ENCODE measurements at places on chromosomes 2 and 18.

GRCh38 chr2:145268931-145269330 is 749.0 kb upstream of the ZEB2 start:
- DNase-seq, result no peak

DNA sequence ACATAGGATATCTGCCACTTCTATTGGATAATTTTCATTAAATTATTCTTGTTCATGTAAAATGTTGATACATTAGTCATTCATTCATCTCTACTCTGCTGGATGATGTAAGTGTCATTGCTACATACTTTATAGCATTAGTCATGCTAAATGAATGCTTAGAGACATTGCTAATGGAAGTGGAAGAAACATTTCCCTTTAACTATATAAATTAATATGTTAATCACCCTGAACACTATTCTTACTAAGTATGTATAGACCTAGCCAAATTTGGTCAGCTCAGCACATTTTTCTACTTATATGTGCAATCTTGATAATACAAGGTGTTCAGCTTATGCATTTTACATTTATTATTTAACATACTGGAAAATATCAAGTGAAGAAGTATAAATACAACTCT is 160.2 kb downstream of the DPP4 start:
- DNase-seq, result no peak

- DNase-seq, result no peak
These were observed 524.6 kb upstream of the ZEB2 start for GRCh38 chr2:145044491-145044890.

- DNase-seq, result no peak
These were observed 53.8 kb downstream of the CTIF start for GRCh38 chr18:48592540-48593171.

DNA sequence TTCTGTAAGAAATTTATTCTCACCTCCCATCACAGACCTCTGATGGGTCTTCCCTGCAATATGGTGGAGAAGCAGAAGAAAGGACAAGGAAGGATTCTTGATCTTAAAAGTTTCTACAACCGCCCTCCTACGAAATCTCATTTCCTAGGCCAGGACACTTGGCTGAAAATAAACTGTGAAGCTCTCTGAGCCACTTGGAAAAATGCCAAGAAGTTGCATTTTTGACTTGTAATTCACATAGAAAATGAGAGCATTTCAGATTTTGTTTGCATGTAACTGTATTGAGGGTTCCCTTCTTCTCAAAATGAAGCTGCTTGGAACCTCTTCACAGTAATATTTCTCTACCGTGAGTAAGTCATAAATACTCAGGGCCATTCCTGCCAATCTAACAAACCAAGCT is 458.3 kb upstream of the SLC14A2 start:
- DNase-seq, result no peak

GRCh38 chr18:3177902-3178687 is 41.7 kb downstream of the MYOM1 start:
- peak; percentile 33 for DNase-seq

DNA sequence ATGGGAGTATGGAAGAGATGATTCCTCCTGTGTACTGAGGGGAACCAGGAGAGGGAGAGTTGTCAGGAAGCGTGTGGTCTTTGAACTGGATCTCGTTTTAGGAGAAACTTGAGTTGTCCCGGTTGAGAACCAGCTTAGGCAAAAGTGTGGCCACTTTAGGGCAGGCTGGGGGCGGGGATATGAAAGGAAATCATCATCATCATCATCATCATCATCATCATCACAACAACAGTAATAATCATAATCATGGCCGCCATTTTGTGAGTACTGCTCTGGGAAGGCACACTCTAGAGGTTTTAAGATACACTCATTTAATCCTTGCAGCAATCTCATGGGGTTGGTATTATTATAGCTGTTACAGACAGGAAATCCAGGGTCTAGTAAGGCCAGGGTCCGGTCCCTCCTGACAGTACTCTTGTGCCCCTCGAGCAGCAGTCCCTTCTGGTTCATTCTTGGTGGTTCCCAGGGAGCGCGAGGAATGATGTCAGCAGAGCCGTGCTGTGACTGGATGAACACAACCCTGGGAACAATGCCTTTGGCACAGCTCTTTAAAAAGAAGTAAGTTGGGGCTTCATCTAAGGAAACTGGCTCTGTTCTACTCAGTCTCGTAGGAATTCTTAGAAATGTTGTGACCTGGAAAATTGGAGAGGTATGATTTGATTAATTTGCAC is 33.8 kb downstream of the PARD3B start:
- no peak for DNase-seq

DNA sequence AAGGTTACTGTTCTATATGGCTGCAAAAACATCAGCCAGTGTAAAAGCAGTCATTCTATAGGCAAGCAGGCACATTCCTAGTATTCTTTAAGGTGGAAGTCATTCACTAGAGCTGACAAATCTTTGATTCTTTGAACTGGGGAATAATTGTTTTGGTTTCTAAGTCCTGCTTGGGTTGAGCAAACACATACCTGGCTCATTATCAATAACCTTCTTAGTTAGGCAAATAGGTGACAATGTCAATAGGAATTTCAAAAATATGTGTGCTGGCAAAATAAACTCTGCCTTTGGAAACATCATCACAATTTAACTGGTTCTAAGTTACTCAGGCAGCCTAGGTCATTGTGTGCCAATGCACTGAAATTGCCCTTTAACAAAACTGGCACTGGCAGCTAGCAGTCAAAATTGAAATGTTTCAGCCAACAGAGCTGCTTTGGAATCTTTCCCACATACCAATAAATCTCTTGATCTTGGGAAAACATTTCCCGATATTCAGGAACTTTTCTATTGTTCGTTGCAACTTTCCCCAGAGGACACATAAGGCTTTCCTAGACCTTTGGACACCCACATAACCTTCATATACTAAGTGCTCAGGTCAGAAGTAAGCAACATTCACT is 402.0 kb upstream of the MMADHC start:
- no peak for DNase-seq

DNA sequence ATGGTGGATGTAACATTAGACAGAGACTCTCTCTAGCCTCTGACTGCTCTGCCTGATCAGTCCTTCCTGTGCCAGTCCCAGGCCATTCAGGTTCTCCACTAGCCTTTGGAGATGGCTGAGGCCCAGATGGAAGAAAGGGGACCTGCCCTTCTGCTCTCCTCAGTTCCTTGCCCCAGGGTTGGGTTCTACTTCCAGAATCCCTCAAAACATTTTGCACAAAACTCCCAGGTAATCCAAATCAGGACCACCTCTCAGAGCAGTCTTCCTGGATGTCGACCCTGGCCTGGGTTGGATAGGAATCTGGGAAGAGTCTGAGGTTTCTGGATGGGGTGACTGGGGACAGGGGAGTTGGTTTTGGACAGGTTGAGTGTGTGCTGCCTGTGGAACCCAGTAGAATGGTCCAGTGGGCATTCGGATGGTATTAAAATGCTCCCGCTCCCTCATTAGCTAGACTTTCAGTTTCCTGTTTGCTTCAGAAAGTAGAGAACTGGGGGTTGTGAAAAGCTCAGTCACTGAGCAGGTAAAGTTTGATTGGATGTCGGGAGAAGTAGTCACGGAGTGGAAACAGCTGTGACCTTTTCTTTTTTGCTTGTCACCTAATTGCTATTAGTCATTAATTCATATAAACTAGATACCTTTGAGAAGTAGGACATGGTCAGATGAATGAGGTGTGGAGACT is 37.9 kb downstream of the DPYSL5 start:
- DNase-seq, result no peak

DNA sequence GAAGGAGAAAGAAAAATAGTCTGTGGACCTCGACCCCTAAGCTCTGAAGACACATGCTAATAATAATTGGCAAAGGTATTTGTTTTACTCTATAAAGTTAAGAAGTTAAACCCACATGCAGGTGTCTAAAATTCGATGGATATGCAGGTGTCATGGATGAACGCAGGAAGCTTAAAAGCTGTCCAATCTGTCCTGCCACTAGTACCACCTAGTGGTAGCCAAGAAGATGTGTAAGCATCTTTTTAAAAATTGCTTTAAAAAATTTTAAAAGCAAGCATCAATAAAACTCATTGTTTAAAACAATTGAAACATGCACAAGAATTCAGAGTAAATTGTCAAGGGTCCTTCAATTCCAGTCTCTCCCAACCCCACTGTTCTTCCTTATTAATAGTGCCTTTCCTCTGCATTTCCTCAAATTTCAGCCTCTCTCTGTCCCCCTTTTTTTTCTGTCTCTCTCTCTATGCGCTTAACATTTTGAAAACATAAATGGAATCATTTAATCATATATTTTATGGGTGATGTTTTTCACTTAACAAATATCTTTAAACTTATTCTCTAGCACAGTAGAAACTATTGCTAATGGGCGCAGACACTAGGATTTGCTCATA is 30.6 kb upstream of the PPP3R1 start:
- DNase-seq, result no peak

GRCh38 chr2:172842511-172843265 is 107.0 kb downstream of the RAPGEF4 start:
- no peak for DNase-seq

DNA sequence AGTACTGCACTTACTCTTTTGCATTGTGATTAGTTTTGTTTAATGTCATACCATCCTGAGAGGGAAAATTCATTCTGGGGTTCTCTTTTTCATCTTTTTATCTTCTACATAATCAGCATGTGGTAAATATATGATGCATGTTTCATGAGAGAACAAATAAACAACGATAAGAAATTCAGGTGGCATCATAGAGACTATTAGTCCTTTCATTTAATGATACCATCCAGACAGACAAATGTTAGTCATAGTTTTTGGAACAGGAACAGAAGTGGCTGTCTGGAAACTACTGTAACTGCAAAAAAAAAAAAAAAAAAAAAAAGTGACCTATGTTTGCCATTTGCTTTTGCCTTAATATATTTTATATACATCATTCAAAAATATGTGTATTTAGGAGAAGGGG is 761.0 kb downstream of the EPHA4 start:
- no peak for DNase-seq

DNA sequence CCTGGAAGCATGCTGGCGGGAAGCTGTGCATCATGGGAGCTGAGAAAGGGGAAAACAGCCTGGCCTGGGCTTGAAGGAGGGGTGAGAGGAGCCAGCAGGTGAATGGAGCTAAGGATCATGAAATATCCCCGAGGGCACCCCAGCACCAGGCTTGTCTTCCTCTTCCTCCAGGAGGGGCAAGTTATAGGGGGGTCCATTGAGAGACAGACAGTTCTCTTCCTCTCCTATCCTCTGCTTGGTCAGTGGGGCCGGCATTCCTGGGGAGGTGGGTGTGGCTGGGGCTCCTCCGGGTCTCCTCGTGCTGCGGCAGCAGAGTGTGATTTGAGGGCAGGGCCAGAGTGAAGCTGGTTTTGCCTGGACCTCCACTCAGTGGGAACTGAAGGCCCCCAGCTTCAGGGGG is 78.9 kb downstream of the LIPG start:
- DNase-seq, result no peak

DNA sequence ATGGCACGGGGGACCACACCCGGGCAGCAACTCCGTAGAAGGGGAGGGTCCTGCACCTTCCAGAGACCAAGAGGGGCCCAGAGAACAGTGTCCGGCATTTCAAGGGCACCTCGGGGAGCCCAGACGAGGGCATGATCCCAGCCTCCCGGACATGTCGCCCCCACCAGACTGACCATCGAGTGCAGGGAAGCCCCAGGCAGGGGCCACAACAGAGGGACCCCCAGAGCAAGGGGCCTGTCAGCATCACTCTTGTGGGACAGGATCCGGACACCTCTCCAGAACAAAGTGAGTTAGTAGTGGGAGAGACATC is 50.4 kb upstream of the CTDP1 start:
- no peak for DNase-seq

DNA sequence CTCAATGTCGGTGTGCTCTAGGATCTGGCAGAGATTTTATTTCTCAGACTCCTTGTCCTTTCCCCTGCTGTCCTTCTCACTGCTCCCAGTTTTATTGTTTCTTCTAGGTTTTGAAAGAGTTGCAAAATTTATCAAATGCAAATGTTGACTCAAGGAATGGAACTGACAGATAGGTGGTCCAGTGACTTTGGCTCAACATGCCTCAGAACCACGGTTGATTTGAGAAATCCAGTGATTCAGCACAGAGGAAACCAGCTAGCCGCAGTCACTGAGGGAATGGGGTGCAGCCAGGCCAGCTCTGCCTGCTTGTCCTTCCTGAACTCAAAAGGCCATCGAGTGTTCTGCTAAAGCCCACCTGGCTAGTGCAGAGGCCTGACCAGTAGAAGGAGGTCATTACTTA is 125.7 kb upstream of the LYPD6 start:
- DNase-seq, result no peak

DNA sequence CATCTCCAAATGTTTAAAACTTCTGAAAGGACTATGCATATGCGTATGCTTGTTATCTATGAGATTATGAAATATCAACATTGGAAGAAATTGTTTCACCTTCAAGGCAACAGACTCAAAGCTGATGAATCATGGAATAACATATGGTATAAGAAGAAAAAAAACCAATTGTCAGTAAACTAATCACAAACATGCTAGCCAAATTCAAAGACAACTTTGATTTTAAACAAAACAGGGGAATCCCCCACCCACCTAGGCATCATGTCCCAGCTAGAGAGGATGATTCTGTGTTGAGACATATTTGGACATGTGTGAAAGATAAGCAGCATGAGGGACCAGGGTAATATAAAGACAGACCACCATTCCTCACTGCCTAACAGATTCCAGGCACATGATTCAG is 147.7 kb downstream of the WDPCP start:
- no peak for DNase-seq

GRCh38 chr2:169964740-169965139 is 137.5 kb downstream of the UBR3 start:
- no peak for DNase-seq

DNA sequence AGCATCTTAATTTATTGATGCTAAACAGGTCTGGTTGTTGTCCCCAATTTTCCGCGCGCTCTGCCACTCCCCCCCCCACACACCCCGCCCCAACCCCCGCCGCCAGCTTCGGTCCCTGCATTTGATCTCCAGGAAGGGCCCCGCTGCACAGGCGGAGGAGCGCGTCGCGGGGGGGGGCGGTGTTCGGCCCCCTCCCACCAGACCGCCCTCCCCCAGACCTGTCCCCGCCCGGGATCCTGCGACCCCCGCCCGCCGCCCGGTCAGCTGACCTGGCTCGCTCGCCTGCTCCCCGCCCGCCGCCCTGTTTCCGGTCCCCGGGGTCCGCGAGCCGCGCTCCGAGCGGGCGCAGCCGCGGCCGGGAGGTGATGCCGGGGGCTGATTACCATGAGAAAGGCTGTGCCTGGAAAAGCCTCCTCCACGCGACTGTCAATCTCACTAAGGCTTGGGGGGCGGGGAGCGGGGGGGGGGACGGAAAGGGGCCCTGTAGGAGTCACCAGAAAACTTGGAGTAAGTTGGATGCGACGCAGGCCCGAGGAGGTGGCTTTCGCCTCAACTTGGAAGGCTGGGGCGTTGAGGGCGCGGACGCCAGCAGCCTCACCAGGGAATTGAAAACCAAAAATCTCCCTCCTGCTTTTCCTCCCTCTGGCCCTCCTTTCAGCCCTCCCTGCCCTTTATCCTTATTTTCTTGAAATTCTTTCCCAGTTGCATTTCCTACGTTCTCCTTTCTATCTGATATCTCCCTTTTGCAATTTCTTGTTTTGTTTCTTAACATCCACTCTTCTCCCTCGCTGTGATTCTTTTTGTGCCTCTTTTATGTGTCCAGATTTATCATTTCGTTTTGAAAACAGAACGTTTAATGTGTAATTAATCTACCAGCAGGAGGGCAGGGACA is 4.4 kb upstream of the ZEB2 start:
- DNase-seq, result peak; percentile 57
